ENCODE measurements at places on chromosomes 5 and 9. TPM values are rescaled to one million over a fixed set of nuclear protein-coding genes. Genes with fewer than 3 reads are reported as not detected.

Gene C9orf43
- 0.07 TPM for polyA plus RNA-seq

Gene ACSL6
- polyA plus RNA-seq: 0.46 TPM

Gene SLC34A1
- not detected for polyA plus RNA-seq

Gene PCAT7
- polyA plus RNA-seq: not detected

Gene PAEP
- not detected for polyA plus RNA-seq

Gene PCDHB10
- 0.17 TPM for polyA plus RNA-seq

Gene REEP2
- 3.4 TPM for polyA plus RNA-seq

Gene NPDC1
- polyA plus RNA-seq: 14.8 TPM

Gene INSL4
- polyA plus RNA-seq: 0.04 TPM

Gene PCDHB9
- 0.09 TPM for polyA plus RNA-seq

Gene SLC23A1
- polyA plus RNA-seq: not detected

Gene SEMA5A
- polyA plus RNA-seq: 0.24 TPM

Gene DOCK8
- 0.82 TPM for polyA plus RNA-seq

Gene TRIM36
- polyA plus RNA-seq: not detected

Gene NOXA1
- 0.43 TPM for polyA plus RNA-seq

Gene ESM1
- polyA plus RNA-seq: 0.06 TPM

Gene CARTPT
- not detected for polyA plus RNA-seq

Gene PCDHGA8
- polyA plus RNA-seq: 0.30 TPM

Gene RANBP3L
- polyA plus RNA-seq: 0.04 TPM

Gene OBP2B
- polyA plus RNA-seq: not detected

Gene ZNF658
- 2.1 TPM for polyA plus RNA-seq

Gene BTNL9
- 26.3 TPM for polyA plus RNA-seq

Gene OGN
- polyA plus RNA-seq: 0.76 TPM

Gene ITGA2
- polyA plus RNA-seq: 0.17 TPM

Gene SUSD3
- polyA plus RNA-seq: 0.65 TPM

Gene ADAMTS2
- polyA plus RNA-seq: 2.0 TPM

Gene SLCO4C1
- not detected for polyA plus RNA-seq

Gene INSL6
- polyA plus RNA-seq: not detected

Gene COL15A1
- polyA plus RNA-seq: 3.7 TPM

Gene AGXT2
- polyA plus RNA-seq: not detected

Gene CREB3
- 20.9 TPM for polyA plus RNA-seq

Gene CDC25C
- polyA plus RNA-seq: not detected

Gene SPATA6L
- 0.09 TPM for polyA plus RNA-seq

Gene CTSL
- 995 TPM for polyA plus RNA-seq

Gene GPRIN1
- 0.23 TPM for polyA plus RNA-seq

Gene SLC36A3
- polyA plus RNA-seq: not detected

Gene HACD4
- 0.16 TPM for polyA plus RNA-seq

Gene SEMA4D
- polyA plus RNA-seq: 22.3 TPM

Gene LHX3
- polyA plus RNA-seq: not detected

Data from psoas muscle (tissue), 8 donors.